COLO829 (cell line): ENCODE measurements at places on chromosomes 2 and 18.

DNA sequence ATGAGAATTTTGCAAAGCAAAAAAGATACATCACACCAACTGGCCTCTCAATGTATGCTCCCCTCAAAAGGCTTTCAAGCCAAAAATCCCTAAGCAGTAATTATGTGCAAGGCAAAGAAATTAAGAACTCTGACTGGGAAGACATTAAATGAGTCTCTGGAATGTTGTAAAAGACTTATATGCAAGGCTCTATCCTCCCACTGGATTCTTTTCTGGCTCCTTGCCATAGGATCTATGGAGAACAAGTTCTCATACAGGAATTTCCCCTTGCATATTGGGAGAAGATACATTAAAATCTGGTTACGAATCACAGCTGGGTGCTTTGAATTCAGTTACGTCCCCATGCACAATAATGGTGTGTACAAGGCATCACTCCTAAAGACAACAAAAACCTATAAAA, 73.4 kb upstream of the ATL2 start:
- no peak for DNase-seq

- DNase-seq: no peak
Measured at GRCh38 chr2:46117379-46117778, 179.8 kb upstream of the EPAS1 start.

DNA sequence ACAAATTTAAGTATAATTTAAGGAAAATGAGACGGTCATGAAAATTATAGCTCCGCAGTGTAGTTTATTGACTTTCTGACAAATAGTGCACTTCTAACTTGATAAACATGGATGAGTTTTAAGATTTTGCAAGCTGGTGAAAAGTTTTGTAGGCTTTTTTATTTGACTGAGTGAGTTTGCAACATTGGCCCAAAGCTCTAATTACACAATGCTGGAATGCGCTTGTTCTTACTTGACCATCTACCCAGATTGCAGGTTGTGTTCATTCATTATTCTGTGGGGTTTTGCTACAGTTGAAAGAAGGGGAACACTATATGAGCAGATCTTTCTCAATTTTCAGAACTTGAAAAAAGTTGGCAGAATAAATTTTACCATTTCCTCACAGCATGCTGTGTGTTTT, 13.5 kb downstream of the SPOPL start:
- no peak for DNase-seq

- no peak for DNase-seq
Measured at GRCh38 chr2:150228936-150229335, 258.5 kb downstream of the RND3 start.

DNA sequence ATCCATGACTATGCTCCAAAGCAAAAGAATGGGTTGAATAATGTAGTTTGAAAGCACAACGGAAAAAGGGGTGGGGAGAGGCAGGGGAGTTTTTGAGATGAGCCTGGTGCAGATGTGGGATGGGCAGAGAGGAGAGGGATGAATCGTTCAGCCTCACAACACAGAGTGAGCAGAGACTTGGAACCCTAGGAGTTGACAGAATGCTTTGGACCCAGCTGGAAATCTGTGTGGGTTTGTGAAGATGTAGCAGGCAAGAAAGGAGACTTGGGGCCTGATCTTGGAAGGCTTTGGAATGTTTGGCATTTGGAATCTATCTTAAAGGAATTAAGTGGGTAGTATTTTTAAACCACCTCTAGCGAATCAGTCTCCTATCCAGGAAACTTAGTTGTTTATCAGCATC, 66.0 kb upstream of the KCTD1 start:
- DNase-seq: no peak

- no peak for DNase-seq
Measured at GRCh38 chr2:98875081-98875728, 60.8 kb downstream of the CRACDL start.

- DNase-seq: no peak
Measured at GRCh38 chr18:56637711-56638231, 621 bp downstream of the TXNL1 start.

GRCh38 chr2:117718048-117718447, 96.4 kb upstream of the DDX18 start:
- DNase-seq: no peak

GRCh38 chr2:219508444-219508734, 5.9 kb upstream of the ASIC4 start:
- DNase-seq: no peak

- DNase-seq: no peak
Measured at GRCh38 chr18:76558881-76559667, 64.0 kb upstream of the ZNF516 start.

- DNase-seq: no peak
Measured at GRCh38 chr2:159684796-159685195, 27.5 kb upstream of the MARCHF7 start.

DNA sequence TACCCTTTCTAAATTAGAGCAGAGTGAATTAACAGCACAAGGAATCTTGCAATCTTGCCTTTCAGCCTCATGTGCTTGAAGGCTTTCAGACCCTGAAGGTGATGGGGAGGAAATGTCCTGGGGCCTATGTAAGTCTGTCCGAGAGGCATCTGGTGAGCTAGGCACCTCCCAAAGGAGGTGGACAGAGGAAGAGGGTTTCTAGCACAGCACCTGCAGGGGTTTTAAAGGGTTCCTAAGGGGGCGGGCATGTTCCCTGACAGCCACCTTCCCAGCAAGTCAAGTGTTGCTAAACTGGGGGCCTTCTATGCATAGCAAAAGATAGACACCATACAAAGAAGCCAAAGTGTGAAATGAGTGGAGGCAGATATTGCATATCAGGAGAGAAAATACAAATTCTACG, 88.5 kb downstream of the CDH2 start:
- no peak for DNase-seq

GRCh38 chr2:127431408-127432023, 13.3 kb downstream of the PROC start:
- no peak for DNase-seq

DNA sequence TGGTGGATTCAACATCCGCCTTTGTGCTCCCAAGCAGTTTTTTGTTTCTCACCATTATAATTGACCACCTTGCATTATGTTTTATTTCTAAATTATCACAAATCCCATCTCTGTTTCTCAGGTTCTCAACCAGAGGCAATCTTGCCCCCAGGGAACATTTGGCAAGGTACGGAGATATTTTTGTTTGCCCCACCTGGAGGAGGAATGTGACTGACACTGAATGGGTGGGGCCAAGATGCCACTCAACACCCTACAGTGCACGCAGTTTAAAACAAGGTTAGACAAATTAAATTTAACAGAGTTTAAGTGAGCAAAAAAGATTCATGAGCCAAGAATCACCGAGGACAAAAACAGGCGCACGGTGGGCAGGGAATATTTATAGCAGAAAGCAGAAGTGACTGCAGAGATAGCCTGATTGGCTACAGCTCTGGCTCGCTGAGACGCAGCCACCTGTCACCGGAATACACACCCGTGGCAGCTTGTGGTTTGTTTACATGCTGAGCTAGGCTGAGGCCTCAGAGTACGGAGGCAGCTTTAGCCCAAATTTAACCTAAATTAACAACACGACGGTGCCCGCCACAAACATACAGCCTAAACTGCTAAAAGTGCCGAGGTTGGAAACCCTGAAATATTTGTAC, 150.0 kb upstream of the ALKAL2 start:
- DNase-seq: no peak

- no peak for DNase-seq
Measured at GRCh38 chr2:234438305-234438977, 58.4 kb downstream of the ARL4C start.

- no peak for DNase-seq
Measured at GRCh38 chr2:208179028-208179609, 10.7 kb downstream of the C2orf80 start.

- DNase-seq: no peak
Measured at GRCh38 chr18:63107171-63107845, 212.3 kb downstream of the BCL2 start.

GRCh38 chr2:48435909-48436308, 94.0 kb upstream of the STON1 start:
- no peak for DNase-seq

DNA sequence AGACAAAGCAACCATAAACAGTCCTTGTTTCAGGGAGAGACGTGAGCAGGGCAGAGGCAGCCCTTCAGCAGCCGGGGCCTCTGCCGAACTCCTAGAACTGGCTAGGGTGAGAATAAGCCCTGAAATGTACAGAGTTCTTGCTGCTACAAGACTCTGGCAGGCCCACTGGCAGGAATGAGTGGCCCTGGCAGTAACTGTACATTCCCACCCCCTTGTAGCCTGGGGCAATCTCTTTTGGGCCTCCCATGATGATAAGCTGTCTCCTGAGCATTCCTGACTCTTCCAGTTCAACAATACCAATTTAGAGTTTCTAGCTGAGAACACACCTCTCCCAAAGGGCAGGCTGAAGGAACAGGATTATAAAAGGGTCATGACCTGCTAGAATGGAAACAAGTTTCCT, 54.3 kb downstream of the HAUS1 start:
- DNase-seq: no peak

DNA sequence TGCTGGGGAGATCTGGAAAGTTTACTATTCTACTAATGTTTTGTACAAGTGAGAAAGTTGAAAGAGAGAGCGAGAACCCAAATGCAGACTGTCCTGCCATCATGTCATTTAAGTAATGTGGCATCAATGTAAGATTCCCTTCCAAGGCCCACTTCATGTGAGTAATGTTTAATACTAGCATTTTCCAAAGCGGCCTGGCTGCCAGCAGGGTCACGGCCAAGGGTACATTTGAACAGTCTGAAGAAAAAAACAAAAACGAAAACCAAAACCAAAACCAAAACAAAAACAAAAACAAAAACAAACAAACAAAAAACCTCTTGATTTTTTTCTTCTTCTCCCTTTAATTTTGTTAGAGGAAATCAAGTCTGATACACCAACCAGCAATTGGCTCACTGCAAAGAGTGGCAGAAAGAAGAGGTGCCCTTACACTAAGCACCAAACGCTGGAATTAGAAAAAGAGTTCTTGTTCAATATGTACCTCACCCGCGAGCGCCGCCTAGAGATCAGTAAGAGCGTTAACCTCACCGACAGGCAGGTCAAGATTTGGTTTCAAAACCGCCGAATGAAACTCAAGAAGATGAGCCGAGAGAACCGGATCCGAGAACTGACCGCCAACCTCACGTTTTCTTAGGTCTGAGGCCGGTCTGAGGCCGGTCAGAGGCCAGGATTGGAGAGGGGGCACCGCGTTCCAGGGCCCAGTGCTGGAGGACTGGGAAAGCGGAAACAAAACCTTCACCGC, 2.2 kb downstream of the HOXD10 start:
- peak; percentile 72 for DNase-seq

- no peak for DNase-seq
Measured at GRCh38 chr2:144607099-144607498, 87.2 kb upstream of the ZEB2 start.

- DNase-seq: no peak
Measured at GRCh38 chr2:134246154-134246874, 7.6 kb upstream of the MGAT5 start.

- DNase-seq: no peak
Measured at GRCh38 chr2:199581408-199581807, 123.7 kb upstream of the SATB2 start.

DNA sequence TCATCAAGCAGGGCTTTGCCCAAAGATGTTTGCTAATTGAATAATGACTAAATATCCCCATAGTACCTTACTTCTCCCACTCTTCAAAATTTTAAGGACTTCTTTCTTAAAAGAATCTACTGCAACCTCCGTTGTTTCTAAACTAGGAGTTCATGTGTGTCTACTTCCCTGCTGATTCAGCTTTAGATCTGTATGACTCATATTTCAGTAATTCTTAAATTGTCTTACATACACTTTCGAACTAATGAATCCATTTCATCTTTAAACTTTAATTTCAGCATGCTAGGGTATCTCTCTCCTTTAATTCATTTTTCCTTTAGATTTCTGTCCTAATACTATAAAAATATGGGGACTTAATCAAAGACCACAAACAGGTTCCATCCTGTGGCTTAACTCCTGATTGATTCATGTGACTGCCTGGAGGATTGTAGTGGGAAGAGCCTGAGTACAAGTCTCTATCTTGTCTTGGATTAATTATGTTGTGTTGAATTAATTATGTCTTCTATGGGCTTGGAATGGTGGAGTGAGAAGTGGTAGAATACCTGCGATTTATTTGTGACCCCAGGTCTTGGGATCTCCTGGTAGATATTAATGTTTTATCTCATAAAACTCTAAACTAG, 24.9 kb upstream of the COL5A2 start:
- DNase-seq: peak; percentile 44

- DNase-seq: no peak
Measured at GRCh38 chr2:58891828-58892377, 650.8 kb upstream of the FANCL start.

DNA sequence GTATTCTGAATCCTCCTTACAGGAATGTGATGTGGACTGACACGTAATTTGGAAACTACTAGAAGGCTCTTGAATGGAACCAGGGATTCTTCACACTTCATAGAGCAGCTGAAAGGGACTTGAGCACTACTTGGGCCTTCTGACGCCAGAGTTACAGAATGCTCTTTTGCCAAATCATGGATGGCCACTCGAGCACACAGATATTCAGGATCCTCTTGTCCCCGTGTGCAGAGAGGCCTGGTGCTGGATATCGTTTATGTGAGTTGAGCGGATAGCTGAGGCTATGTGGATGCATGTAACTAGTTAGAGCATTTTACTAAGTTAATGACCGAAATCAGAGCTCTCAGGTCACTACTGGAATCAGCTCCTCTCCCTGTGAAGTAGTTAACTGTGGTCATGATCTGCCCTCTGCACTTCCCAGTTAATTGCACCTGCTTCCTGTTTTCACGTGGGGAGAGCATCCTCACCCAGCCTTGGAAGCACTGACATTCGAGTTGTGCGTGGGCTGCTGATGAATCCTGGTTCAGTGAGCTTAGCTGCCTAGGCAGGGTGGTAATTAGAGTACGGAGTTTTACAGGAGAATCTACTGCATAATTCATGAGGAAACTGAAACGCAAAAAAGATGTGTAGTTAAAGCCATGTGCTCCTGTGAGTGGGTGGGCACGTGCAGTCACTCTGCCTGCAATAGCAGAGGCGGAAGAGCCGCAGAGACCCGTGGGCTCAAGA, 5.2 kb upstream of the TPO start:
- no peak for DNase-seq

DNA sequence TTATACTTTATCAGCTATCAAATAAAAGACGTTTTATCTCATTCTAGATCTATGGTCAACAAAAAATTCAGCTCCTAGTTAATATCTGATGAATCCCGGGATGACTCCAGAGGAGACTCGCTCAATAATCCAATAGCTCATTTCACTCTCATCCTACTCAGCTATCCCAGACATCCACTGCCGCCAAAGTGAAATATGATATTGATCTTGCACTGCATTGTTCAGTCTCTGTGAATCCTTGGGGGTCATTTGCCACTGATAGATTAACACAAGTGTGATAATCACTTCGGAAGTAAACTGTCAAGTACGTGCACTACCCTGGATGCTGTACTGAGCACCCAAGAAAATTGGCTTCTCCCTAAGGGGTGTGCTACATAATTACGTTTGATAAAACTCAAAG, 249.1 kb downstream of the SUCLG1 start:
- no peak for DNase-seq

GRCh38 chr2:48415836-48416515, 114.0 kb upstream of the STON1 start:
- DNase-seq: peak; percentile 74

GRCh38 chr2:160652236-160652635, 158.6 kb upstream of the RBMS1 start:
- DNase-seq: no peak
